ENCODE measurements at places on chromosomes 3 and 15. TPM values are rescaled to one million over a fixed set of nuclear protein-coding genes. Genes with fewer than 3 reads are reported as not detected.

The TMEM202 gene
- total RNA-seq, result not detected

The EEF1AKMT4 gene
- 4.9 TPM for total RNA-seq

The STAB1 gene
- not detected for total RNA-seq

The DNAH12 gene
- total RNA-seq, result 0.47 TPM

The WDR5B gene
- 10.0 TPM for total RNA-seq

The SNTN gene
- total RNA-seq, result not detected

The GABRA5 gene
- not detected for total RNA-seq

The ITIH1 gene
- not detected for total RNA-seq

The CTXN2 gene
- not detected for total RNA-seq

The LYZL4 gene
- not detected for total RNA-seq

The TATDN2 gene
- 21.0 TPM for total RNA-seq

The GPR149 gene
- not detected for total RNA-seq

Measured in MCF 10A (cell line).